CD4-positive, alpha-beta T cell treated with Interleukin-2 at 100 ng/mL for 4 hours (primary cell): ENCODE measurements at places on chromosomes 5 and 9.

- DNase-seq: no peak
Measured at GRCh38 chr9:135887021-135887507, 20.3 kb downstream of the CAMSAP1 start.

DNA sequence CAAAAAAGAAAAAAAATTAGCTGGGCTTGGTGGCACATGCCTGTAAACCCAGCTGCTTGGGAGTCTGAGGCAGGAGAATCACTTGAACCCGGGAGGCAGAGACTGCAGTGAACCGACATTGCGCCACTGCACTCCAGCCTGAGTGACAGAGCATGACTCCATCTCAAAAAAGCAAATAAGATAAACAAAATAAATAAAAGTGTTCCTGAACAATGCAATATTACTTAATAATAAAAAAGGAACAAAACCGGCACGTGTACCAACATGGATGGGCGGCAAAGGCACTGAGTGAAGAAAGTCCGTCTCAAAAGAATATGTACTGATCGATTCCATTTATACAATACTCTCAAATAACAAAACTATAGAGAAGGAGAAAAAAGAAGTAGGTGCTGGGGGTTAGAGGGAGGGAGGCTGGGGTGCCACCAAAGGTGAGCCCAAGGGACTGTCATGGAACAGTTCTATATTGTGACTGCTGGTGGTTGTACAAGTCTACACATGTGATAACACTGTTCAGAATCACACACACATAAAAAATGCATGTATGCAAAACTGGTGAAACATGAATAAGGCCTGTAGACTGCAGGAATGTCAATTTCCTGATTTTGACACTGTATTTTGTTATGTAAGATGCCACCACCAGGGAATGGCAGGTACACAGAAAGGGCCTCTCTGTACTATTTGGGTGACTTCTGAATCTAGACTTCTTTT lies 15.8 kb downstream of the MYO10 start:
- DNase-seq: no peak

DNA sequence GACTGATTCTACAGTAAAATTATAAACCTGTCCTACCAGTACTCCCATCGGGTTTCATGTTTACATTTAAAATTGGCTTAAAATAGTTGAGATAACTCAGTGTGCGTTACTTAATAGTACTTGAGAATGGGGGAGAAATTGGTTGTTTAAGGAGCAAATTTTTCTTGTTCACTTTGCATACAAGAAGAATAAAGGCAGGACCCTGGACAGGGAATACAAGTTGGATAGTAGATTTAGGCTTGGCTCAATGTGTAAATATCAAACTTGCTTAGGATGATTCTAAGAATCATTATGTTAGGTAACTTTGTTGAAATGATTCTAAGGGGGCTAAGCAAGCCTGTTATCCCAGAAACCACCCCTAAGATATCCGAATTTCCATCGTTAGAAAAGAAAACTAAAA lies 448.4 kb upstream of the TLE4 start:
- no peak for DNase-seq

- DNase-seq: no peak
Measured at GRCh38 chr9:73805853-73806458, 654.3 kb downstream of the ANXA1 start.

DNA sequence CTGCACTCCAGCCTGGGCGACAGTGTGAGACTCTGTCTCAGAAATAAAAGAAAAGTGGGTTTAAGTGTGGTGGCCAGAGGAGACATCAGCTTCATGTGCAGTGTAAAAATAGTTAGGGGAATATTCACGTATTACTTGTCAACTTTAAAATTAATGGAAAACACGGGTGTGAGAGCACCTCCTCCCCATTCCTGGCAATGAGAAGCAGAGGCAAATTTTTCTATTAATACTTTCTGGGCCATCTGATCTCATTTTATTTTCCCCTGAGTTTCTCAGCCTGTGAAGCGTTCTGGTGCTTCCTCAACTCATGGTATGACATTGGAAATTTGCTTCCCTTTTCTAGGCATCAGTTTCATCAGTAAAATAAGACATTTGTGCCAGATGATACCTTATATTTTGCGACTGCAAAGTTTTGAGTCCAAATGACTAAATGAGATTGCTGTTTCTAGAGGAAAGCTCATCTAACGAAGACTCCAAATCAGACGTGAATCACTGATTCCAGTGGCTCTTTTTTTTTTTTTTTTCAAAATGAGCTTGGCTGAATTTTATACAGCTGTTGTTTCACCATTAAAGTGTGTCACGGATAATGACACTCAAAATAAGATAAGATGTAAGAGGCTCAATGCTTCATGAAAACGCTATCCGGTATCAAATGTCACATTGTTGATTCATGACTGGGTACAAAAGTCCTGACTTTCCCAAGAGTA lies 104.6 kb downstream of the MSX2 start:
- no peak for DNase-seq

DNA sequence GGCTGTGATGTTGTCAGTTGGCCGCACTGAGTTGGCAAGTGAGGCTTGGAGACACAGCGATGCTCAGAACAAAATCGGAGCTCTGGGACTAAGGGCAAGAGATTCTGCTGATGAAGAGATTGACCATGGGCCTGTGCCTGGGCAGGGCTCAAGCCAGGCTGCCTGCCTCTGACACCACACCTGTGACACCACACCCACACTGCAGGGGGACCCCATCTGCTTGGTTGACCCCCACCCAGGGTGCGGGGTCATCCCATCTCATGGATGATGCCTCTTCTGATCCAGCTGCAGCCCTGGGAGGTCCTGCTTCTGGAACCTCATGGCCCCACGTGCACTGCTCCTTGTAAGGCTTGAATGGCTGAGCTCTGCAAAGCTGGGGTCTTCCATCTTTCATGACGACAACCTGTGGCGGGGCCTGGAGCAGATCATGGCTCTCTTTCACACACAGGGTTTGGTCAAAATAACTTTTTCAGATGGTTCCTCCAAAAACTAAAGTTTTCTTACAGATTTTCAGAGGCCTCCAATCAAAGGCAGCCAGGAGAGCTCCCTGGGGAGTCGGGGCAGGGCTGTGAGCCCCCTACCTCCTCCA lies 185.2 kb downstream of the GADD45G start:
- DNase-seq: no peak

DNA sequence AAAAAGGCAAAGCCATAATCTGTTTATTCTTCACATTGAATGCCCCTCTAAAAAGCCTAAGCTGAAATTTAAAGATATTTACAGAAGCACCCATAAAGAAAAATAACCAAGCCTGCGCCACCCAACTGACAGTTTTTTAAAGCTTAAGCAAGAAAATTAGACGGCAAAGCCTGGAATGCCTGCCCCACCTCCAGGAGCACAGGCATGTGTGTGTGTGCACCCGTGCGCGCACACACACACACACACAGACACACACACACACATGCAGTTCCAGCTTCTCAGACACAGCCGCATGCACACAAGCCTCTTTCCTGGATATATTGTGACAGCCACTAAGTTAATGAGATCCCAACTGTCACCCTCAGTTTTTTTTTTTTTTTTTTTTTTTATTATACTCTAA lies 88.2 kb downstream of the FRMD3 start:
- DNase-seq: no peak

GRCh38 chr9:110130791-110131416 lies 77.1 kb downstream of the C9orf152 start:
- DNase-seq: no peak

DNA sequence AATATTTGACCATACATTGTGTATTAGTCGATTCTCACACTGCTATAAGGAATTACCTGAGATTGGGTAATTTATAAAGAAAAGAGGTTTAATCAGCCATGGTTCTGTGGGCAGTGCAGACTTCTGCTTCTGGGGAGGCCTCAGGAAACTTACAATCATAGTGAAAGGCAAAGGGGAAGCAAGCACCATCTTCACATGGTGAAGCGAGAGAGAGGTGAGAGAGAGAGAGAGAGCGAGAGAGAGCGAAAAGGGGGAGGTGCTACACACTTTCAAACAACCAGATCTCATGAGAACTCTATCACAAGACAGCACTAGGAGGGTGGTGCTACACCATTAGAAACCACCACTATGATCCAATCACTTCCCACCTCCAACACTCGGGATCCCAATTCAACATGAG lies 4.1 kb upstream of the GRAMD2B start:
- DNase-seq: no peak

- DNase-seq: no peak
Measured at GRCh38 chr5:178695556-178695955, 34.9 kb downstream of the ZNF354A start.
